ENCODE measurements at places on chromosomes 6 and 20.

DNA sequence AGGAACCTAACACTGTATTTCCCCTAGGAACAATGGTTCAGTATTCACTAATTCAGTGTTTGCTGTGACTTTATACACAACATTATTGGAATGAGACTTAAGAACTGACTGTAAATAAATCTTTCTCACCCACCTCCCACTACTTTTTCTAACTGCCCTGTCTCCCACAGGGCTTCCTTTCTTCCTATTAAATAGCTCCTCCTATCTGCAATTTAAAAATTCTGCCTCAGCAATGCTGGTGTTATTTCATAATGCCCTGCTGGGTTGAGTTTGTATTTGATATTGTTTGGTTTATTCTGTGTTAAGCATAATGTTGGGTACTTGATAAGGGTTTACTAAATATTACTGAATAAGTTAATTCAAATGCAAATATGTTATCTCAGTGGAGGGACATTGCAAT, 573.1 kb upstream of the RNF217 start:
- no peak for ATAC-seq

DNA sequence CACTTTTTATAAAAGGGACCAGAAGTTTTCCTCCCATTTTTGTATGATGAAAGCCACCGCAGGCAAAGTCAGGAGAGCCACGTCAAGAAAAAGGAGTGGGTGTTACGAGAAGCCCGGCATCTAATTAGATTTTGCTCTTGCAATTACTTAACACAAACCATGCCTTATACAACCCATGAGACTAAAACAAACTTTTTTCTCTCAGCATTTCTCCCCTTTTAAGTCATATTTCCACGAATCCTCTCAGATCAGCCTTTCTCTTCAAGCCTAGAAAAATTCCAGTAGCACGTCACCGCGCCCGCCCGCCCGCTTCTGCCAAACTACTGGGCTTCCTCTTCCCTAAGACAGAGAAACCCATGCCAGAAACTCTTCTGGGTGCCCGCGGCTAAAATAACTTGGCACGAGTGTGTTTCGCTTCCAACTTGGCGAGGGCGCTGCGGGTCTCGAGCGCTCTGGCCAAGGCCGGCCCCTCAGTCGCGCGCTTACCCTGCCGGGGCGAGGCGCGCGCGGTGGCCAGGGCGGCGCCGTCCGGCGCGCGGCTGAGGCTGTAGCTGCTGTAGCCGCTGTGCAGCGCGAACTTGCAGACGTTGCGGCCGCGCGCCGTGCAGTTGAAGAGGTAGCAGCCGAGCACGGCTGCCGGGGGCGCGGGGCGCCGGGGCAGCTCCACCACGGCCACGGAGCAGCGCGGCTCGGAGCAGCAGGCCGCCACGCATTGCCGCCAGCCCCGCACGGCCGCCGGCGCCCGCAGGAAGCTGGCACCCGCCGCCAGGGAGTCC, 1.0 kb downstream of the LRP11 start:
- peak; percentile 59 for ATAC-seq

GRCh38 chr6:93219447-93219846, 199.9 kb downstream of the EPHA7 start:
- ATAC-seq, result no peak

DNA sequence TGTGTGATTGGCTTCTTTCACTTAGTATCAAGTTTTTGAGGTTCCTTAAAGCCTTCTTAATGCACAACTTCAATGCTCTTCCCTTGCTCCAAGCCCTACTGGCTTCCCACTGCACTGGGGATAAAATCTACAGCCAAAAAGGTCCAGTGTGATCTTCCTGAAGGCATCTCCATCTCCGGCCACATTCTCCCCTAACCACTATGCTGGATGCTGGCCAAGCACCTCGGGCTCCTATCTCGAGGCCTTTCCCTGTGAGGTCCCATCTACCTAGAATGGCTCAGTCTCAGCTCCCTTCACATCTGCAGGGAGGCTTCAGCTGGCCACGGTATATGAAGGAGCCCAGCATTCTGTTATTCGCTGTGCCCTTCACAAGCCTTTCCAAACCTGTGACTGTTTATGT, 48.1 kb downstream of the CNKSR3 start:
- ATAC-seq, result no peak

GRCh38 chr20:12970372-12970821, 38.4 kb upstream of the SPTLC3 start:
- no peak for ATAC-seq

DNA sequence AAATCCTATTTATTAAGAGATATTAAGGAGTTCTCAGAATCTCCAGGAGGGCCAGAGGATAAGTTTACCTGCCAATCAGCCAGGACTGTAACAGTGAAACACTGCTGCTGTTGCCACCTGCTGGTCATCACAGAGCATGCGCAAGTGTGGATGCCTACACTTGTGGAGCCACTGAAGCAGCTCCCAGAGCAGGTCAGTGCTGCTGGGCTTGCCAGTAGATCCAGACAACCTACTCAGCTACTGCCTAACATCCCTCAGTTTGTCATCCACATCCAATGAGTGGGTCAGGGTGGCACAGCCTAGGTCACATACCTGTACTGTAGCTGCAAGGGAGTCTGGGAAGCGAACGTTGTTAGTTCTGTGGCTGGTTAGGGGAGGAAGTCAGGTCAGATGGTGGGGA, 18.3 kb upstream of the NHSL1 start:
- ATAC-seq, result no peak

GRCh38 chr20:16917636-16918035, 169.5 kb downstream of the OTOR start:
- no peak for ATAC-seq

GRCh38 chr20:44015733-44016103, 101.1 kb downstream of the TOX2 start:
- ATAC-seq, result no peak

GRCh38 chr6:142846883-142847287, 98.1 kb downstream of the HIVEP2 start:
- ATAC-seq, result peak; percentile 73

DNA sequence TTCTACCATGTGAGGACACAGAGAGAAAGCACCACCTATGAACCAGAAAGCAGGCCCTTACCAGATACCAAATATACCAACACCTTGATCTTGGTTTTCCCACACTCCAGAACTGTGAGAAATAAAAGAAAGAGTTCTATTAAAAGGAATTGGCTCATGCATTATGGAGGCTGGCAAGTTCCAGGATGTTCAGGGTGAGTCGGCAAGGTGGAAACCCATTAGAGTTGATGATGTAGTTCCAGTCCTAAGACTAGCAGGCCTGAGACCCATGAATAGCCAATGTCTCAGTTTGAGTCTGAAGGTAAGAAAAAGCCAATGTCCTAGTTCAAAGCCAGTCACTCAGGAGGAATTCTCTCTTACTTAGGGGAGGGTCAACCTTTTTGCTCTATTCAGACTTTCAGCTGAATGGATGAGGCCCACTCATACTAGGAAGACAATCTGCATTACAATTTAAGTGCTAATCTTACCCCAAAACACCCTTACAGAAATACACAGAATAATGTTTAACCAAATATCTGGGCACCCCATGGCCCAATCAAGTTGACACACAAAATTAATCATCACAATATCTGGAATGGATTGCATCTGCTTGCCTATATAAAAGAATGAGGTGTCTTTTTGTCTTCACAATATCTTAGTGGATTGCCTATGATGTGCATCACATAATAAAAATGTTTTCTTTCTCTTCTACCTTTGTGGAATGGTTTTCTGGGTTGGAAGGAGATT, 5.5 kb upstream of the TAAR1 start:
- no peak for ATAC-seq

DNA sequence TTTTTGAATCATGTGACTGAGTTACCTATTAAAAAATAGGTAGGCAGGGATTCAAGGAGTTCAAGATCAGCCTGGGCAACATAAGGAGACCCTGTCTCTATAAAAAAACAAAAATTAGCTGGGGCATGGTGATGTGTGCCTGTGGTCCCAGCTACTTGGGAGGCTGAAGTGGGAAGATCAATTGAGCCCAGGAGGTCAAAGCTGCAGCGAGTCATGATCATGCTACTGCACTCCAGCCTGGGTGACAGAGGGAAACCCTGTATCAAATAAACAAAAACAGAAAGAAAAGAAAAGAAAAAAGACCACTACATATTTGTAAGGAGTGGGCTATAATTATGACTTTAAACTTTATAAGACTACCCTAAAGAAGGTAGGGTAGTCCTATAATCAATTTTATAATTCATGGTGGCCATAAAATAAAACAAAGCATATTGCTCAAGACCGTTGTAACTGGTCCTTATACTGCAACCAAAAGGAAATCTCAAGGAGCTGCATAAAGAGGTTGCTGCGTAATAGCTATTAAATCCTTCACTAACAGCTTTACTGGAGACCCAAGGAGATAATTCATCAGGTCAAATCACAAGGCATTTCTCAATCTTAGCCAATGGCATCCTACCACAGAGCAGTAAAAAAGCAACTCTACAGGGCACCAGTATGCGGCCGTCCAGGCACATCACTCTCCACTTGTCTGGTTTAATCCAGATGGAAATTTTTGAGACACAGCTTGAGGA, 13.5 kb downstream of the PIGU start:
- no peak for ATAC-seq

- ATAC-seq, result no peak
Observed at GRCh38 chr6:167648501-167649278, 178.0 kb upstream of the AFDN start.

DNA sequence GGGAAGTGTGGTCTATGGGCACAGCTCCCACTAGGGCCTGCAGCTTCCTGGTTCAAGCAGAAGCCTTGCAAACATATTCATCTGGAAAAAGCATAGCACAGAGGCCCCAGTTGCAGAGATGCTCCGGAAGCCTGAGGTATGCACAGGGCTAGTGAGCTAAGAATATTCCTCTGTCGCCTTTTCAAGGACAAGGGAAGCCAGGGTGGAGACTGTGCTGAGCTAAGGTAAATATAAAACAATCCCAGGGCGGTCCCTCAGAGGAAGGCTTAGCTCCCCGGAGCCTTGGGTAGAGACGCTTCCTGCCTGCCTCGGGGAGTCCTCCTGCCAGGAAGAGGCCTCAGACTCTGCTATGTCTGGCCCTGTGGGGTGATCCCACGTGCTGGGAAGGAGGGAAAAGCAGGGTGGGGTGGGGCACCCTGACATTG, 134.8 kb upstream of the FOXA2 start:
- no peak for ATAC-seq

GRCh38 chr6:155040901-155041650, 46.0 kb downstream of the TIAM2 start:
- no peak for ATAC-seq

- ATAC-seq, result no peak
Observed at GRCh38 chr6:29465279-29465678, 8.3 kb downstream of the OR2H1 start.

GRCh38 chr6:33634946-33635345, 13.8 kb downstream of the ITPR3 start:
- ATAC-seq, result no peak

GRCh38 chr6:157393669-157394327, 12.8 kb downstream of the ZDHHC14 start:
- ATAC-seq, result no peak

DNA sequence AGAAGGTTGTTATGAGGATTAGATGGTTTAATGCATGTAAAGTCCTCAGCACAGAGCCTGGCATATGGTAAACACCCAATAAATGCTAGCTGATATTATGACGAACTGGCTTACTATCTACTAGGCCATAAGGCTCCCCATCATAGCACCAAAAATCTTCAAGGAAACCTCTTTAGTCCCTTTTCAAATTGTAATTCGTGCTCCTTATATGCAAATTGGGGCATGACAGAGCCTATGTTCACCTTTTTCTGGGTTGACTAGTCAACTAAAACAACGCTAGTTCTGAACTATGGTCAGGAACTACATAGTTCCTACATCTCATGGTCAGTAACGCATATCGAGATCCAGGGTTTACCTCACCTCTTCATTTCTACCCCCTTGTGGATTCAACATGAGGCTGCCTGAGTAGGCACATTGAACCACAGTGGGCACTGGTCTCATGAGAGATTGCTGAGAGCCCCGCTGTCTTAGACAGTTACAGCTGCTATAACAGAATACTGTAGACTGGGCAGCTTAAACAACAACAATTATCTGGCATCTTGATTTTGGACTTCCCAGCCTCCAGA, 97.2 kb upstream of the TNFAIP3 start:
- no peak for ATAC-seq

DNA sequence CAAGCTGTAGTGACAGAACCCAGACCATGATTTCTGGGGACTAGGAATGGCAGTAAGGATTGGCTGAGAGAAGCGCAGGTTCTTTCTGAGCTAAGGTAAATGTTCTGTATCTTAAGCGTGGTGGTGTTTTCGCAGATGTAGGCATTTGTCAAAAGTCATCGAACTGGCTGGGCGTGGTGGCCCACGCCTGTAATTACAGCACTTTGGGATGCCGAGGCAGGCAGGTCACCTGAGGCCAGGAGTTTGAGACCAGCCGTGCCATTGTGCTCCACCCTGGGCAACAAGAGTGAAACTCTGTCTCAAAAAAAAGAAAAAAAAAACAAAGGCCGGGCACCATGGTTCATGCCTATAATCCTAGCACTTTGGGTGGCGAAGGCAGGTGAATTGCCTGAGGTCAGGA, 40.7 kb upstream of the EYA2 start:
- ATAC-seq, result no peak

DNA sequence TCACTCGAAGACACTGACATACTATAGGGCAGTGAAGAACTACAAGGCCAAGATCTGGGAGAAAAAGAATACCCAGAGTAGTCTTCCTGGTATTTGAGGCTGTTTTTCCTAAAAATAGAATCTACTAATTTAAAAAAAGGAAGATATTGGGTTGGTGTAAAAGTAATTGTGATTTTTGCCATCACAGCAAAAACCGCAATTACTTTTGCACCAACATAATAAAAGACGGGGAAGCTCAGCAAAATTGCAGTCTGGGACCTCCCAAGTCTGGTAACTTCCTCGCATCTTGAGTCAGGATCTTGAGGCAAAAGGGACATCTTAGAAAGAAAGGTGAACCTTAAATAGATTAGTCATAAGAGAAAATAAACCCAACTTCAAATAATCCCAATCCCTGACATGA, 77.2 kb upstream of the SMIM28 start:
- ATAC-seq, result no peak

- no peak for ATAC-seq
Observed at GRCh38 chr6:36590237-36590636, 3.9 kb upstream of the SRSF3 start.

- ATAC-seq, result no peak
Observed at GRCh38 chr6:115830895-115831294, 229.8 kb downstream of the FRK start.

- ATAC-seq, result no peak
Observed at GRCh38 chr6:84282550-84282949, 55.1 kb upstream of the CEP162 start.

GRCh38 chr20:3784216-3784853, 2.2 kb downstream of the CENPB start:
- no peak for ATAC-seq
